ENCODE measurements at places on chromosomes 5 and 9.

- no peak for DNase-seq
Measured at GRCh38 chr5:179209359-179210150, 135.7 kb downstream of the ADAMTS2 start.

DNA sequence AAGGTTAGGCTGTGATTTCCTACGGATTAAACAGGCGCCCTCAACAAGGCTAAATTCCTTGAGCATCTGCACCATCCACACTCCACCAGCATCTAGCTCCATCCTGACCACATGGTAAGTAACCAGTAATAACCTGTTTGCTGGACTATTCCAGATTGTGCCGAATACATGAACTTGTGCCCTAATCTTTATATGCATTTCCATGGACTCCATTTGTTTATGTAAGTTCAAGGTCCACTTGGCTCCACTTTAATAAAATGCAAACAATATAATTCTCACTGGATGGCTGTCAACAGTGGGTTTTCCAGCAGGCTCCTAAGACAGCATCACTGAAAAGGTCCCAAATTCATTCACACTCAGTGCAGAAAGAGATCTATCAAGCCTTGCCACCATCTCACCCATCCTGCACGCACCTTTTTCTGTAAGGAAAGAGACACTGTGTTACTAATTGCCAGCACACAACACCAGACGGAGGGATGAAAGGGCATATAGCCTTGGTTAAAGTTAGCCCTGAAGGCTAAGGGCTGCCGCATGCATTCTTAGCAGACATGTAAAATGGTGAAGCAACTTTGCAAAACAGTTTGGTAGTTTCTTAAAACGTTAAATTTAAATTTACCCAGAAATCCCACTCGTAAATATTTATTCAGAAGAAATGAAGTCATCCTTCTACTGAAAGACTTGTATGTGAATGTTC is 88.7 kb downstream of the GLIS3 start:
- DNase-seq: no peak

DNA sequence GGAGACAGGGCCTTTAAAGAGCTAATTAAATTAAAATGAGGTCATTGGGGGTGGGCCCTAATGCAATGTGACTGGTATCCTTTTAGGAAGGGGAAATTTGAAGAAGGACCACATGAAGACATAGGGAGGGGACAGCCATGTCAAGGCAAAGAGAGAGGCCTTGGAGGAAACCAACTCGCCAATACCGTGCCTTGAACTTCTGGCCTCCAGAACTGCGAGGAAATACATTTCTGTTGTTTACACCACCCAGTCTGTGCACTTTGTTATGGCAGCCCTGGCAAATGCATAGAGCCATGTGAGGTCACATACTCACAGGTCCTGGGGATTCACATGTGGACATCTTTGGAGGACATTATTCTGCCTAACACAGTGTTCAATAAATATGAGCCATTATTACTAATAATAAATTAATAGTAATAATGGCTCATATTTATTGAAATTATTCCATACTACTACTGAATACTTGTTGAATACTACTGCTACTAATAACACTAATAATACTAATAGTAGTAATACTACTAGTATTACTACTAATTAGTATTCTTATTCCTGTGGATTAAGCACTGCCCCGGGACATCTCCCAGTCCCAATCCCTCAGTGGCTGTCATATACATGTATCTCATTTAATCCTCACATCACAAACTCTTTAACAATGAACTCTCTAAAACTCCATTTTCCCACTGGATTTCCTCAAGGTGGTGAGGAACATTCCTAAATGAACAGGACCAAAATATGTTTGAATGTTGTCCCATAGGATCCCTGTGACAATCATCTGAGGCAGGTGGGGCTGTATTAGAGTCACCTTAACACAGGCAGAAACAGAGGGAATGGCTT is 8.4 kb downstream of the TRAF1 start:
- DNase-seq: no peak

DNA sequence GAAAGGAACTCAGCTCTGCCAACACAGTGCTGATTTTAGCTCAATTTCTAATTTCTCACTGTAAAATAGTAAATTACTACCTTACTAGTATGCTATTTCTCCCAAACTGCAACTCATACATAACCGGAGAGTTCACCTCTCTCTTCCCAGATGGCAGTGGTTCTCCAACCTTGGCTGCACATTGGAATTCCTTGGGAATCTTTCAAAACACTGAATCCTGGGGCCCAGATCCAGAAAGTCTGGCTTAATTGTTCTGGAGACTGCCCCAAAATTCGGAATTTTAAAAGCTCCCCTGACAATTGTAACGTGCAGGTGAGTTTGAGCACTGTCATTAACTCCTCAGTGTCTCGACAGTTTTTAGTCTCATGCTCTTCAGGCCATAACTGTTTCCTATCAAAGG is 100.3 kb downstream of the SLC1A3 start:
- no peak for DNase-seq

- DNase-seq: no peak
Measured at GRCh38 chr9:70407081-70407503, 7.4 kb downstream of the KLF9 start.

GRCh38 chr5:79333852-79334557 is 98.1 kb downstream of the JMY start:
- DNase-seq: no peak

DNA sequence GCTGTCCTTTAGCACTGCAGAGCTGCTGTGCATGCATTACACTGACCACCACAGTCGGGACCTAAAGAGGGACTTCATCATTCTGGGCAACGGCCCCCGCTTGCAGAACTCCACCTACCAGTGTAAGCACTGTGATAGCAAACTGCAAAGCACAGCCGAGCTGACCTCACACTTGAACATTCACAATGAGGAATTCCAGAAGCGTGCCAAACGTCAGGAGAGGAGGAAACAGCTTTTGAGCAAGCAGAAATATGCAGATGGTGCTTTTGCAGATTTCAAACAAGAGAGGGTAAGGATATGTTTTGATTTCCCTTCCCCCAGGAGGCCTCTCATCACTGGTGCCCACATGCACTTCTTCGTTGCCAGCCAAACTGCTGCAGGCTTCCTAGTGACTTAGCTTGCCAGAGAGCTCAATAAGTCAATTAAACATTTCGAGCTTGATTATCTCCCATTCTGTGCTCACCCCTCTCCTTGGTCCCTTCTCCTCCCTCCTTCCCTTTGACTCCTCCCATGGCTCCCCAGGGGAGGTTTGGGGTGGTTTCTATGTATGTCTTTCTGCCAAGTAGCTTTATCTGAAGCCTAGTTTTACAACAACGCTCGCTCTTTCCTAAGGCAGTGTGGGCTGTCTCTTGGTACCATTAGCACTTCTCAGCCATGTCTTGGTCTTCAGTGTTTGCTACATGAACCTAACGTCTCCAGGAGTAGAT is 66.7 kb downstream of the ZNF462 start:
- no peak for DNase-seq

GRCh38 chr5:80686757-80687156 is 32.0 kb upstream of the DHFR start:
- peak; percentile 64 for DNase-seq

Measured in hematopoietic multipotent progenitor cell treated with erythropoietin and hydrocortisone succinate and interleukin-3 and kit ligand, for 4 days (in vitro differentiated cells).